ENCODE measurements at places on chromosomes 16 and 17.

GRCh38 chr16:19192865-19193264, 24.8 kb downstream of the SYT17 start:
- no peak for DNase-seq

GRCh38 chr17:39809221-39809620, 54.9 kb downstream of the IKZF3 start:
- DNase-seq, result no peak

GRCh38 chr16:1003391-1004347, 22.1 kb downstream of the SOX8 start:
- DNase-seq, result no peak

- DNase-seq, result no peak
Observed at GRCh38 chr17:8160224-8160577, 2.5 kb downstream of the VAMP2 start.

- DNase-seq, result no peak
Observed at GRCh38 chr16:4241258-4241927, 487 bp downstream of the SRL start.

DNA sequence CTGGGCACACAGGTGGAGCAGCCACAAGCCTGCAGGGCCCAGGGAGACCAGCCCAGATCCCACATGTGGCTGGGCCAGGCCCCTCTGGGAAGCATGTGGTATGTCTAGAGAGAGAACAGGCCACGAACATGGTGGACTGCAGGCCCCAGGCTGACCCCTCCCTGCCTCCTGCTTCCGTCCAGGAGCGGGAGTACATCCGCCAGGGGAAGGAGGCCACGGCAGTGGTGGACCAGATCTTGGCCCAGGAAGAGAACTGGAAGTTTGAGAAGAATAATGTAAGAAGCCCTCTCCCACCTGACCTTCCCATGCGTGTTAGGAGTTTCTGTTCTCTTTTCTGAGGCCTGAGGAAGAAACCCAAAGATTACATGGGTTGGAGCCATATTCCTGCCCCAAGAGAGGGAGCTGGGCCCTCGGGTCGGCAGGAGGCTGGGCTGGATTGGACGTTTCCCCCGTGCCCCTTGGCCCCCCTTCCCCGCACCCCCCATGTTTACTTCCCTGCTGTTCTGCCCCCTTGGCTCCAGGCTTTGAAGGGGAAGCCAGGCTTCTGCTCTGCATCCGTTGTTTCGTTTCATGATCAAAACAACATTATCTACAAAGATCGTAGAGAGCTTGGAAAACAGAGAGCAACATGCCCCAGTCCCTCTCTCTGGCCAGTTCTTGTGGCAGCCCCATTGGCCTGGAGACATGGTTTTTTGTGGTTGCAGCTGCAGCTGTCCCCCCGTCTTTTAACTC, 5.7 kb upstream of the TCAP start:
- no peak for DNase-seq

DNA sequence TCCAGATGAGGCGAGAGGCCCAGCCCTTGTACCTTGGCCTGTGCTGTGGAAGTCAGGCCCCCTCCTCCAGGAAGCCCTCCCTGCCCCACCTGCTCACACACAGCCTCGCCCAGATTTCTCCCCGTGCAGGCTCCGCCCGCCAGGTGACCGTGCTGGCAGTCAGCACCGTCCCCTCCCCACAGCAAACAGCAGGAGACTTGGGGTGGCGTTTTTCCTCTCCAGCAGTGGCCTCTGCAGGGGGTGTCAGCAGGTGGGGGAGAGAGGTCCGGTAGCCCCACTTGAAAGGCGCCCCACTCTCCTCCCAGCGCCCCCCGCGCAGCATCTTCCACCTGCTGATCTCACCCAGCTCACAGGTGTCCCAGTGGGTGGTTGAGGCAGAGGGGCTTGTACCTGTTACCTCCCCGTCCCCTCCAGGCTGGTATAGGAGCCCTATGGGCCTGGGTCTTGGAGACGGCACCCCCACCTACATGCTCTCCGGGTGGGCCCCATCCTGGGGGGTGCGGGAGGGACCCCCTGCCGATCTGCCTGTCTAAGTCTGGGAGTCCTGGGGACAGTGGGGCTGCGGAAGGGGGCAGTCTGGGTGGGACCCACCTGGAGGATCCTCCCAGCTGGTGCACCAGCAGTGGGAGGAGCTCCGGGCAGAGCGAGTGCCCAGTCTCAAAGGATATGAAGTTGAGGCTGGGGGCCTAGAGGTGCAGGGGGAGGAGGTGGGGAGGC, 4.2 kb upstream of the C1QTNF8 start:
- no peak for DNase-seq

GRCh38 chr17:48561884-48562810, 16.0 kb downstream of the HOXB4 start:
- DNase-seq, result no peak

GRCh38 chr16:583470-583814, 6.4 kb upstream of the RAB40C start:
- DNase-seq, result no peak

DNA sequence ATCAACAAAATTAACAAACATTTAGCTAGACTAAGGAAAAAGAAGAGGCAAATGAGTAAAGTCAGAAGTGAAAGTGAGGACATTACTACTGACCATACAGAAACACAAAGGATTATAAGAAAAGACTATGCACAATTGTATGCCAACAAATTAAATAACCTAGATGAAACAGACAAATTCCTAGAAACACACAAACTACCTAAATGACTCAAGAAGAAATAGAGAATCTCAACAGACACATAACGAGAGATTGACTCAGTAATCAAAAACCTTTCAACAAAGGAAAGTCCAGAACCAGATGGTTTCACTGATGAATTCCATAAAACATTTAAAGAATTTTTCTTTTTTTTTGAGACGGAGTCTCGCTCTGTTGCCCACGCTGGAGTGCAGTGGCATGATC, 35.7 kb upstream of the MYLK3 start:
- DNase-seq, result no peak

DNA sequence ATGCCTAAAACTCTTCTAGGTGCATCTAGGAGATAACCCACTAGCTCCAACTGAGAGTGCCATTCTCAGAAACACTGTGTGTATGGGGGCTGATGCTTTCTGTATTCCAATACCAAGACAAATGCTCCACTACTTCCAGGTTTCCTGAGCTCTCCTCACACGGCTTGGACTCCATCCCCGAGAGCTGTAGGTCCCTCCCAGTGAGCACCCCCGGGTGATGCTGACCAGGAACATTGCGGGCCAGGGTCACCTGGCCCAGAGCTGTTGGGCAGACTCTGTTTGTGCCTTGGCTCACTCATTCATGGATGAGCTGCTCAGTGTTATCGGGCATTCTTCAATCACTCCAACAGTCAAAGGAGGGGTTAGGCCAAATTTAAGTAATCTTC, 7.0 kb downstream of the CUEDC1 start:
- DNase-seq, result no peak

DNA sequence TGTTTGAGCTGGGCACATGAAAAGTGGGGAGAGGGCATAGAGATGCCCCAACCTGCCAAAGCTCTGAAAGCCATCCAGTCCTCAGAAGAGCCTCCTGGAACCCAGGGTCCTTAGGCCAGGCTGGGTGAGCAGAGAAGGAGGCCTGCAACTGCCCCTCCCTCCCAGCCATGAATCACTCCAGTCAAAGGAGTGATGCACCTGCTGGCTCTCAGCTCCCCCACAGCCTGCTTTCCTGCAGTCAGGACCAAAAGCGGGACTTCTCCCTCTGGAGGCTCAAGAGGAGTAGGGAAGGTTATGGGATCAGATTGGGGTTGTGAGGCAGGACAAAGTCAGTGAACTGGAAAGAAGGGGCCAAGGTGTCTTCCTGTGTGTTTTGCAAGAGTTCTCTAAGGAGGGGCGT, 145.6 kb downstream of the TMEM132E start:
- no peak for DNase-seq

DNA sequence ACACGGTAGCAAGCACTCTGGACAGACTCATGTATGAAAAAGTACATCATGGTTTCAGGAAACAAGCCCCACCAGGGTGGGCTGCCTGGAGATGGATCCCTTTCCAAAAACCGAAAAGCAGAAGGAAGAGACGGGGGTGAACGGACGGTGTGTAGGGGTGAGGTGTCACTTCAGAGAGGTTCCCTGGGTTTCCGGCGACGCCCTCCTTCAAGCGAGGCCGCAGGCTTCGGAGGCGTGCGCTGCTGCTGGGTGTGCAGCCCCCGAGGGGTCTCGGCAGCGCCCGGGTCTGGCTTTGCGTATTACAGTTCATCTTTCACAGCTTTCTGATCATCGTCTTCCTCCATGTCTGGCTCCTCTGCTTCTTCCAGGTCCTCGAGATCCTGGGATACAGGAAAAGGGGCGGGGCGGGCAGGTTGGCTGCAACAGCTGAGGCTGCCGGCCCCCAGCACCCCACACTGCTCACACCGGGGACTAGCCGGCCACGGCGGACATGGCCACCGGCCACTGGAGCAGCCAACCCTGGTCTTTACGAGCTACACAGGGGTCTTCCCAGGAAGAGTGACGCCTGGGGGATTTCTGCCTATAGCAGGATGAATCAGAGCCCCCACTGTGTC, 9.0 kb upstream of the PPP1R27 start:
- no peak for DNase-seq

DNA sequence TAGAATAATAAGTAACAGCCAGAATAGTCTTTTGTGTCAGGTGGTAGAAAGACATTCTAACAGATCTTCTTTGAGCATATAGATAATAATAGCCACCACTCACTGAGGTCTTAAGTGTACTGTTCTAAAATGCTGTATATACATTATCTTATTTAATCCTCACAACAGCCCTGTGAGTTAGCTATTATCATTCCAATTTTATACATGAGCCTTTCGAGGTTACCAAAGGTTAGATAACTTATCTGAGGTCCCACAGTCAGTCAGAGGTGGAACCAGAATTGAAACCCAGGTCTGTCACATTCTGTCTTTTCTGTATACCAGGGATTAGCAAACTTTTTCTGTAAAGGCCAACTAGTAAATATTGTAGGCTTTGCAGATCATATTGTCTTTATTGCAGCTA, 23.2 kb downstream of the REXO5 start:
- no peak for DNase-seq

- no peak for DNase-seq
Observed at GRCh38 chr17:44268709-44269534, 987 bp upstream of the SLC4A1 start.
